ENCODE measurements at places on chromosomes 7 and 10.

DNA sequence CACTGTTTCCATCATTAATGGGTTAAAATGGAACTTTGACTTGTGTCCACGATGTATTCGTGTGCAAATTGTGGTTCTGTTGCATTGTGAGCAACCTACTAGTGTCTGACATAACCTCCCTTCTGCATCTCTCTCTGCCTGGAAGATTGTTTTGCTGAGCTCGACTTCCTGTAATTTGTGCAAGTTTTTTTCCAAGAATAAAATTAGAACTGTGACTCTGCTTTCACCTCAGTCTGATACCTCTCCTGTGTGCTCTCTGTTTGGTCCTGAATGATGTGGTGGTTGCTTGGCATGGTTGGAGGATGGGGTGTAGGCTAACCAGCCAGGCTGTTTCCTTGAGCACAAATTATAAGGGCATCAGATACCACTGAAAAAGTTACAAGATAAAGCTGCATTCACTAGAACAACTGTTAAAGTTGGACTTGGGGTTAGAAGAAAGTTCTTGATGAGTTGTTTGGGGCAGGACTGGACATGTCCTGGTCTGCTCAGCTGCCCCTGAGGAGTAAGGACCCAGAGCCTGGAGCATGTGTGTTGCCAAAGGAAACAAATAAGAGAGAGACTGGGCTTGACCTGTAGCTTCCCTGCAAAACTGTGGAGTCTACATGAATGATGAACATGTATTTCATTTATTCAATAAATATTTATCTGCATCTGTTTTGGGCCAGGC is 1.9 kb upstream of the VOPP1 start:
- DNase-seq, result no peak

DNA sequence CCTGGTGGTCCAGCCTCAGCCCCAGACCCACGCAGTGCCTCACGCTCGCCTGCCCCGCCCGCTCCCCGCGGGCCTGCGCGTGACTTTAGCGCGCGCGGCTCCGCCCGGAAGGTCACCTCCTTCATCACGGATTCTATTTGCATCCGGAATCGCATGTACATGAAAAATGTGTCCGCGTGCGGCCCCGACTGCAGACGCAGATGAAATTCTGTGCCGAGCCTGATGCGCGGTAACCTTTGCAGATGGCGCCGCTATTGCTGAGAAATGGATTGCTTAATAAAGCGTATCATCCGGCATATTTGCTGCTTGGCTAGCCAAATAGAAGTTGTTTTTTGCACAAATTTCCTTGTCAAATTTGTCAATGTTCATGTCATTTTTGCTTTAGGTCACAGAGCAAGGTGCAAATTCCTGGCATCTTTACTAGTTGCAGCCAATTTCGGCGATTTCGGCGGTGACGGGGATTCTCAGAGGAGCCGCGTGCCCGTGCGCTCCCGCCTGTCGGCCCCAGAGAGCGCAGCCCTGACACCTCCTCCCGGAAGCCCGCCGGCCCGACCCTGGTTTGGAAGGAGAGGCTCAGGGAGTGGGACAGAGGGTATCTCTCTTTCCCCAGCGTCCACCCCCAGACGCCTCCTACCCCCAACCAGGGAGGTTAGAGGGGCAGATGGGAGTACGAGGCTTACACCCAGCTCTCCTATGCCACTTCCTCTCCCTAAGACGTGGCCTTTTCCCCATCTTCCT is 85.9 kb upstream of the PAX2 start:
- no peak for DNase-seq

- no peak for DNase-seq
These were observed 119.5 kb downstream of the CPED1 start for GRCh38 chr7:121107923-121108498.

- DNase-seq, result no peak
These were observed 101.2 kb downstream of the RPS24 start for GRCh38 chr10:78134773-78135306.

GRCh38 chr7:115015619-115016018 is 93.7 kb downstream of the MDFIC start:
- no peak for DNase-seq

DNA sequence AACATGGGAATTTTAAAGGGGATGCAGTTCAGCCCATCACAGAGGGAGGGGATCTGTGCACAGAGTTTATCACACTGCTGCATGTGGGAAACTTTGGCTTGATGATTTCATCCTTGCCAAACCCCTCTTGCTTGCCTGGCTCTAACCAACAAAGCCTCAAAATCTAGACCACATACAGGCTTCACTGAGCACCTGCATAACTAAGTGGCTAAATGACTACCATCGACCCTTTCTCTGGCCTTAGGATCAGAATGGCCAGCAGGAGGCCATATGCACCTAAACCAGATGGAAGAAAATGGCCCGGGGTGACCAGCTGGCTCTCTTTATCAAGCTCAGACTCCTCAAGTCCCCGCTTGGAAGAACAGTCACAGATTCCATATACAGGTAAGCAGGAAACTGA is 15.6 kb upstream of the ZNF25 start:
- DNase-seq, result no peak

- DNase-seq, result peak; percentile 11
These were observed 28.9 kb downstream of the CNPY1 start for GRCh38 chr7:155517452-155517851.

DNA sequence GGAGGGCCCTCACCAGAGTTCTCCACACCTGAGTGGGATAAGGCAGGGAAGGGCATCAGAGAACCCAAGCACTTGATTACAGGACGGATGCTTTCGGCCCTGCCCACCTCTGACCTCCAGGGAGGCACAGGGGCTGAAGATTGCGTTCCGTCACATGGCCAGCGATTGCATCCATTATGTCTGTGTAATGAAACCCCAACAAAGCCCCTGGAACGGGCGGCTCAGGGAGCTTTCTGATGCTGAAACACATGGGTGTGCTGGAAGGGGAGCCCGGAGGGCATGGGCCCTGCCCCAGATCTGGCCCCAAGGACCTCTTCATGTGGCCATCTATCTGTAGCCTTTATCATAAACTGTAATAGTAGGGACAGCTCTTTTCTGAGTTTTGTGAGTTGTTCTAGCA is 117.2 kb downstream of the PTPN20 start:
- no peak for DNase-seq

GRCh38 chr10:117860135-117860534 is 186.6 kb downstream of the RAB11FIP2 start:
- DNase-seq, result no peak

- DNase-seq, result no peak
These were observed 12.3 kb downstream of the STAMBPL1 start for GRCh38 chr10:88892222-88892967.

- DNase-seq, result no peak
These were observed 56.0 kb downstream of the BPGM start for GRCh38 chr7:134702366-134703240.

- peak; percentile 9 for DNase-seq
These were observed 160.0 kb upstream of the MKI67 start for GRCh38 chr10:128286141-128286761.

DNA sequence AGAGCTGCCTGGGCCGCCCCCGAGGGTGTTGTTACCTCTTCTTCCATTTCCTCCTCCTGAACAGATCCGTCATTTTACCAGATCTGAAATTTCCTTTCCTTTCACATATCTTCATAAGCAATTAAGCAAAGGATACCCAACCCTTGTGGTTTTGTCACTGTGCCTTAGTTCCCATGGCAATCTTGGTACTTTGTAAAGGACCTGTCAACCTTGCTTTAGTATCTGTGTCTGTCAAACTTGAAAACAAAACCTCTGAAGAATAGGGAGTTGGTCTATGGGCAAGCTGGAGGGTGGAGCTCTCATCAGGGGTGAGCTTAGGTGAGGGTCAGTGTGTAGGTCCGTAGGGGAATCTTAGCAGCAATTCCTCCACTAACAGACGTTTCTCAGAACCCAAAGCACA is 25.4 kb upstream of the CCDC3 start:
- no peak for DNase-seq

DNA sequence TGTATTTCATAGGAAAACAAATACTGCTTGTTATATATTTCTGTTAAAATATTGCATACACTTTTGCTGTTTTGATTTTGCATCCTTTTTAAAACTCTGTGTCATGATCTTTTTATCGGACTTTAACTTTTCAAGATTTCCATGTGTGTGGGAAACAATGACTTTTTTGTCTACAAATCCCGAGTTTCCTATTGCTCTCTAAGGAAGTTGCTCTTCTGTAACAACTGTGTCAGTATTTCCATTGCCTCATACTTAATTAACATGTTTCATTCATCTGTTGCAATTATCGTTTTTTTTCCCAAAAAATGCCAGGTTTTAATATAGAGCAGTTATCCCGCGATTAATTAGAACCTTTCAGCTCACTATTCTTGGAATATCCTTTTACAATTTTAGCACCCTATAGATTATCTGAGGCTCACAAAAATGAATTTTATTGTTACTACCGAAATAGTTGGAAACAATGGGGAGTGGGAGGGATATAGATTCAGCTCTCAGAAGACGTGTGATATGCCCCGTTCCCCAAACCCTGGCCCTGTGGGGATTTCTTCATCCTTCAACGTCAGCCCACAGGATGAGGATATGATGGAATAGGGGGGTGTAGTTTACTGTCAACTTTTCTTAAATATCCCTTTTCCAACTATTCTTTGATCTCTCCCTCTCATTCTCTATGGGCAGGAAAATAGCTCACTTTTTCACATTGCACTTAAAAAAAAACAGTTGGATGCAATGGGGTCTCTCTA is 297.6 kb upstream of the IGFBP3 start:
- DNase-seq, result no peak

- no peak for DNase-seq
These were observed 566.1 kb upstream of the NRP1 start for GRCh38 chr10:33900596-33900995.

- DNase-seq, result no peak
These were observed 69.9 kb upstream of the NKX6-2 start for GRCh38 chr10:132855889-132856288.

- DNase-seq, result no peak
These were observed 29.8 kb downstream of the PHYHIPL start for GRCh38 chr10:59206204-59206720.

DNA sequence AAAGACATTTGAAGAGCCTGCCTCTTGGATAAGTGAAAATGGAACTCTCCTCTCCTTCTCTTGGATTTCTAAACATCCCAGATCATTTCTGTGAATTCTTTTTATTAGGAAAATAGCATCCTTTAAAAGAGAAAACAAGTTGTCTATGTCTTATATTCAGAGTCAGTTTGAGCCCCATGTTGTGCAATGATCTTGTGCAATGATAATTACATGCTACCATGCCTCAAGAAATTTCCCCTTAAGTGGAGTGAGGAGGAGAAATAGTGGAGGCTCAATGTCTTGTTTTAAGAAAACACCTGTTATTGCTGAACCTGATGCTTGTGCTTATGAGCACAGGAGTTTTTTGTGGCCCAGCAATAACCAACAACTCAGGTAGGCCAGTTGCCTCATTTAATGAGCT is 103.6 kb downstream of the NPSR1 start:
- no peak for DNase-seq

- DNase-seq, result no peak
These were observed 51.2 kb upstream of the CARD11 start for GRCh38 chr7:3094701-3095445.

DNA sequence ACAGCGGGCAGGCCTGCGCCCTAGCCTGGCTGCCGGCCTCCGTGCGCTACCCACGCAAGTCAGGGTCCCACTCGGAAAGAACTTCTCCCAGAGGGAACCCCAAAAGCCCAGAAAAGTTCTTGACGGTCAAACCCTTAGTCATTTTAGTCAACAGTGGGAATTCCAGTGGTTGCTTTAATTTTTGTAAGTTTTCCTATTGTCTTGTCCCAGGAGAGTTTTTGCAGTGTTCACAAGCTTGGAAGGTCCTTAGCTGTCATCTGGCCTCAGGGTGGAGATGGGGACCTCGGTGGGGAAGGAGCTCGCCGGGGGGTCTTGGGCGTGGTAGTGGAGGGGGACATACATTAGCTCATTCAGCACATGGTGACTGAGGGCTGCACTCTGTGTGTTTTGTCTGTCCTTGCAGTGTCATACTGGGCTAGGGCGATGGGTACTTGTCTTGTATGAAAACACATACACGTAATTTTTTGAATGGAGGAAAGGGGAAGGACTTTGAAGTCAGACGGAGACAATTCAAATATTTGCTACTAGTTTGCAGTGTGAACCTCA is 736 bp downstream of the MINDY4 start:
- DNase-seq, result no peak

GRCh38 chr10:107453561-107453960 is 289.1 kb upstream of the SORCS1 start:
- DNase-seq, result no peak

- DNase-seq, result peak; percentile 60
These were observed 165.8 kb downstream of the KLF6 start for GRCh38 chr10:3619241-3619640.

- no peak for DNase-seq
These were observed 38.3 kb upstream of the PTPN12 start for GRCh38 chr7:77498659-77499379.

DNA sequence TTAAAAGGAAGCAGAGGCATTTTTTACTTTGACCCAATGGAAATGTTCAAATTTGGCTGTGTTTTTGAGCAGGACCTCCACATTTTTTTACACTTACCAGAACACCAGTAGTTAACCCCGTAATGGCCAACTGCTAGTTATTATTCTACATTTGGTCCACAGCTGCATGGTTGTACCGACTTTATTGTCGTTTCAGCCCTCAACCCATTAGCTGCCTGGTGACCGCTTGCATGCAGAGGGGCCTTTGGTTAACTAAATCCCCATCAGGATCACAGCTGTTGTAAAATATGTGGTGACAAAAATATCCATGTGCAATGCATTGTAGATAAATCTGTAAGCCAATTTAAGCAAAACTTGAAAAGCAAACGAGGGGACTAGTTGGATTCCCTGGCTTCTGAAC is 342.2 kb upstream of the MEOX2 start:
- DNase-seq, result no peak

GRCh38 chr7:103929901-103930311 is 59.6 kb downstream of the RELN start:
- no peak for DNase-seq

- DNase-seq, result no peak
These were observed 7.8 kb downstream of the PHYH start for GRCh38 chr10:13291821-13292773.

DNA sequence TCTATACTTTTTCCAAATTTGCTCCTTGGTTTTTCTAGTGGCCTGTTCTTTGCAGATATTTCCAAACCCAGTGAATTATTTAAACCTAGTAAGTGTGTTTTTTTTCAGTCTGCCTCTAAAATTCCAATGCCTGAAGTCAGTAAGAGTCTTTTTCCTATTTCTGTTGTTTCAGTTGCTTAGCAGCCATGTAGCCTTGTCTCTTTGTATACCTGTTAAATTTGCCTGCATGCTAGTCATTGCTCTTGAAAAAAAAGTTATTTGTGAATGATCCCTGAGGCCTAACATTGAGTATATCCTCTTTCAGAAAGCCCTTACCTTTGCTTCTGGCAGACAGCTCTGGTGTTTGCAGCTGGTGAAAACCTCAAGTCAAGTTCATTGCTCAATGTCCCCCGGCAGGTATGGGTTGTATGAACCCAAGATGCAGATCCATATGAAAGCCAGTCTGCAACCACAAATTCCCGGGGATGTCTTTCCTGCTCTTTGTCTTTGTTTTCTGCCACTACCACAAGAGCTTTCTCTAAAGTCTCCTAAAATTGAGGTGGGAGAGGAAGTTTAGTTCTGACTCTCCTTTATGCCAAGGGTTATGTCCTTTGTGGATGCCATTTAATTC is 35.7 kb downstream of the CH25H start:
- DNase-seq, result no peak

Measured in kidney (tissue), 22 donors.